Right hindlimb (tissue), 1 donor: ENCODE measurements at places on chromosomes 1 and 21.

- DNase-seq, result no peak
Observed at GRCh38 chr1:9321986-9322660, 29.4 kb downstream of the SPSB1 start.

DNA sequence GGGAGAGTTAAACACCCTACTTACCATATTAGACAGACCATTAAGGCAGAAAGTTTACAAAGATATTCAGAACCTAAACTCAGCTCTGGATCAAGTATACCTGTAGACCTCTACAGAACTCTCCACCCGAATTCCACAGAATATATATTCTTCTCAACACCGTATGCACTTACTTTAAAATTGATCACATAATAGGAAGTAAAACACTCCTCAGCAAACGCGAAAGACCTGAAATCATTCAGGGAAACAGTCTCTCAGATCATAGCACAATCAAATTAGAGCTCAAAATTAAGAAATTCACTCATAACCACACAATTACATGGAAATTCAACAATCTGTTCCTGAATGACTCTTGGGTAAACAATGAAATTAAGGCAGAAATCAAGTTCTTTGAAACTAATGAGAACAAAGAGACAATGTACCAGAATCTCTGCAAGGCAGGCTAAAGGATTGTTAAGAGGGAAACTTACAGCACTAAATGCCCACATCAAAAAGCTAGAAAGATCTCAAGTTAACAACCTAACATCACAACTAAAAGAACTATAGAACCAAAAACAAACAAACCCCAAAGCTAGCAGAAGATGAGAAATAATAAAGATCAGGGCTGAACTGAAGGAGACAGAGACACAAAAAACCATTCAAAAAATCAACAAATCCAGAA is 19.1 kb downstream of the CD84 start:
- no peak for DNase-seq

- peak; percentile 30 for DNase-seq
Observed at GRCh38 chr21:45324489-45325205, 37.0 kb upstream of the POFUT2 start.

DNA sequence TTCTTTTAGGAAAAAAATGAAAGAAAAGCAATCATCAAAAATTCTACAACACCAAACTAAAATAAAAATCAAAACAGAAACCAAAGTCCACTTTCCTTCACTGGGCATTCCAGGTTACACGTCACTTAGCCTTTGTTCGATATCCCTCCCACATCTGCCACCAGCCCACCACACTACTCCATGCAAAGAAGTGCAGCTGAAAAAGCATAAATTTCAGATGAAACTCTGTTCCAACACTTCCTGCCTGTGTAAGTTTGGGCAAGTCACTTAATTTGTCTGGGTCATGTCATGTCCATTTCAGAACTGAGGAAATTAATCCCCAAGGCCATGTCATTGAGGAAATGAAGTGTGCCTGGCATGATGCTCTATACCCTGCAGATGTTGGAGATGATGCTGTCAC is 354.3 kb upstream of the USP24 start:
- no peak for DNase-seq

- no peak for DNase-seq
Observed at GRCh38 chr1:202575918-202576653, 134.2 kb downstream of the SYT2 start.

DNA sequence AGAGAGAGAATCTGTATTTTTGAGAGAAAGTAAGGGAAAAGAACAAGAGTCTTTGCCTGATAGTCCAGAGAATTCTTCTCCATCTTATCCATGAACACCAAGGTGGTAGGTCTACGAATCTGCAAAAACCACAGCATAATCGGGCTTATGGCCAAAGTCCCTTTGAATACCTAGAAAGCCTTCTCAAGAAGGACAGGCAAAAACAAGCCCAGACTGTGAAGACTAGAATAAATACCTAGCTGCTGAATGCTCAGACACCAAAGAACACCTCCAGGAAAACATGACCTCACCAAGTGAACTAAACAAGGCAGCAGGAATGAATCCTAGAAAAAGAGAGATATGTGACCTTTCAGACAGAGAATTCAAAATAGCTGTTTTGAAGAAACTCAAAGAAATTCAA is 79.2 kb downstream of the HFM1 start:
- no peak for DNase-seq

- no peak for DNase-seq
Observed at GRCh38 chr1:170617591-170618330, 46.2 kb upstream of the PRRX1 start.

DNA sequence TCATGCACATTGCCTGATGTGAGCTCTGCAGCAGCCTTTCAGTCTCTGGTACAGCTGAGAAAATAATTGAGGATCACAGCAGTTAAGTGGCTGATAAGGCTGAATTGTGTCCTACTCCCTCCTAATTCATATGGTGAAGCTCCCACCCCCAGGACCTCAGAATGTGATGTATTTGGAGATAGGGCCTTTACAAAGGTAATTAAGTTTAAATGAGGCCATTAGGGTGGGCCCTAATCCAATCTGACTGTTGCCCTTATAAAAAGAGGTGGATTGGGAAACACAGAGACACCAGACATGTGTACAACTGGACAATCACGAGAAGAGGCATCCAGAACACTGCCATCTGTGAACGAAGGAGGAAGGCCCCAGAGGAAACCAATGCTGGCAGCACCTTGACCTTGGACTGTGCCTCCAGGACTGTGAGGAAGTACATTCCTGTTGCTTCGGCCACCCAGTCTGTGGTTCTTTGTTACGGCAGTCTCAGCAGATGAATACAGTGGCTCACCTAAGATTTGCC is 148.1 kb downstream of the TRABD2B start:
- DNase-seq, result peak; percentile 7

GRCh38 chr1:203036135-203036534 is 9.8 kb downstream of the PPFIA4 start:
- DNase-seq, result no peak

DNA sequence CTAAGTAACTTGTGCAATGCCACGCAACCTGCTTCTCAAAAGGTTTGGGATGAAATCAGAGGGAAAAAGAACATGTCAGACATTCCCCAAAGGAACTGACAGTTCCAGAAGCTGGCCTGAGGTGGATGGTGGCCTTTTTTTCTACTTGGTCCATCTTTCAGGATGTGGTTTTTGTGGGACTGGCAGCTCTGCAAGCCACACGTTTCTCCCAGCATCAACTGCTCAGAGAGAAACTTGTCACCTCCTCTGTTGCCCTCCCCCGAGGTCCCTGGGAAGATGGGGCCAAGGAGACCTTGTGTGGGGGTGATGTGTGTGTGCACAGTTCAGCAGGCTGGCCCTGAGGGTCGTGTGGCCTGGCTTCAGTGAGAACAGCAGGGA is 2.5 kb upstream of the DHRS3 start:
- peak; percentile 44 for DNase-seq

GRCh38 chr1:28865997-28866650 is 48.2 kb upstream of the EPB41 start:
- no peak for DNase-seq

GRCh38 chr1:156750191-156750672 is 1.2 kb downstream of the HDGF start:
- DNase-seq, result peak; percentile 49

DNA sequence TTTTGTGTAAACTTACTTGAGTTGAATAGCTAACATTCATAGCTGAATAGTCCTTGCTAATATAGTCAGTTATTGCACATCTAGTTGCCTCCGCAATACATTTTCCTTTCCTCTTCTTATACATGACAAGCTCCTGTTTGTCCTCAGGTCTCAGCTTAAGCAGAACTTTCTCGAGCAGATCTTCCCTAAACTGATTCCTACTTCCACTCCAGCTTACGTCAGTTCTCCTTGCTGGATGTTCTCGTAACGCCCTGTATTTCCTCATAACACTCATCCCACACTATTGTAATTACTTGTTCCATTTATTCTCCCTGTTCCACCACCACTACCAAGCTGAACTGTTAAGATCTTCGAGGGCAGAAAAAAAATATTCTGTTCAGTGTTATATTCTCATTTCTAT is 15.1 kb upstream of the OMA1 start:
- DNase-seq, result no peak

DNA sequence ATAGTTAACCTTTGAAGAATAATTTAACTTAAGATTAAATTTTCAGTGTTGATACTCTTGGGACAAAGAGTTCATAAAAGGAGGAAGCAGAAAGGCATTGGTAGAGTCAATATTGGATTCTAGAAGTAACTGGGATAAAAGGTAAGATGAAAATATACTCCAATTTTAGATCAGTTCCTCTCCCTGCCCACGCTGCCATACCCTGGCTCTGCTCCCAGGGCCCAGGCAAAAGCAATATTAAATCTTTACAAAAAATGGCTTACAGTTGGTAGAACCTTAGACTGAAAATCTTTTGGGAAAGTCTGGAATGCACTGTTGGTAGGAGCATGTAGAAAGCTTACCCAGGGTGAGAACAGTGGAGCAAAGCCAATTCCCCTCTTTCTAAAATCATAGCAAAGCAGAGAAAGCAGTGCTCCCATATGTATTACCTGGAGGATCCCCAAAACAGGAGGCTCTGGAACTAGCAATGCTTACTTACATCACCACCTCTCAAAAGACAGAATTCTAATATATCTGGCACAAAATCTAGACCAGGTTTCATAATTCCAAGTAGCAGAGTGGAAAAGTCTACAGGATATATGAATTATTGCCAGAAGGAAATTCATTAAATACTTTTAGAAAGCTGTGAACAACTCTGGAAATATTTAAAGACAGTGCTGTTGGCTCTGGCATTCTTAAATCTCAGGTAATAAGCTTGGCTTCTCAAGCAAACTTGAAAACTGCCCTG is 24.5 kb downstream of the KIAA0319L start:
- no peak for DNase-seq
